ENCODE measurements at places on chromosomes 6 and 20. TPM values are rescaled to one million over a fixed set of nuclear protein-coding genes. Genes with fewer than 3 reads are reported as not detected.

DNA sequence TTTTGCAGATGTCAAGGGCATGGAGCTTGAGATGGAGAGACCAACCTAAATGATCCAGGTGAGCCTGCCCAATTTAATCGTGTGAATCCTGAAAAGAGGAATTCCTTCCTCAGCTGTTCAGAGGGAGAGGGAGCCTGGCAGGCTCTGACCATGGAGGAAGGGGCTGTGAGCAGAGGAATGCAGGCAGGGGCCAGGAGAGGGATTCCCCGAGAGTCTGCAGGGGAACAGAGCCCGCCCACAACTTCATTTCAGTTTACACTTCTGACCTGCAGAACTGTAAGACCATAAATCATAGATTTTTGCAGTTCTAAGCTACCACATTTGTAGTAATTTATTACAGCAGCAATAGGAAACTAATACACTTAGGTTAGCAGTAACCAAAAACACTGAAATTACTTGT lies 164.1 kb downstream of the TBXT start:
- DNase-seq = no peak

DNA sequence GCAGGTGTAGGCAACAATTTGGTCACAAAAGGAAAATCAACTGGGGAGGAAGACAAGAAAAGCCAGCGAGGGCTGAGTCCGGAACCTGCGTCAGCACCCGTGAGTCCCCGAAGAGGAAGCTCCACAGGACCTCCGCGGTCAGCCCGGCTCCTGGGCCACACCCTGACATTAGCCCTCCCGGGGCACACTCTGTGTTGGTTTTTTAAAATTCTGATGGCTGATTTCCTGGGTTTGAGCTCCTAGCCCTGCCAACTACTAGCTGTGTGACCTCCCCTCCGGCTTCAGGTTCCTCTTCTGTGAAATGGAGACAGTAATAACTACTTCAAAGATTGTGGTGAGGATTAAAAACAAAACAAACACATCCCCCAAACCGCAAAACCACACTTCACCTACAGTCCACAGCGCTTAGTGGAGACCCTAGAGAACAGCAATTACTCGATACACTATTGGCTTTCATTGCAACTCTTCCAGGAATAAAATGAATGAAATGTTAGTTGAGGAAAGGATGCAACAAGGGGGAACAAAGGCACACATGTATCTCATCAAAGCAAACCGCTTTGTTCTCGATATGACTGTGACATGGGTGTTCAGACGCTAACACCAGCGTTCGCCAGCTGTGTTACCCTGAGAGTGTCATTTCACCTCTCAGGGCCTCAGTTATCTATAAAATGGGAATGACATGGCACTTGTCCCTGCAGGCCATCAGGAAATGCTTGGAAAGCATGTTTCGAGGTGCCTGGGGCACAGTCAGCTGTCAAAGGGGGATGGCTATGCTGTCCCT lies 985 bp downstream of the ZBP1 start:
- peak; percentile 94 for DNase-seq

- no peak for DNase-seq
These were observed 9.6 kb downstream of the SLC18B1 start for GRCh38 chr6:132788658-132789395.

DNA sequence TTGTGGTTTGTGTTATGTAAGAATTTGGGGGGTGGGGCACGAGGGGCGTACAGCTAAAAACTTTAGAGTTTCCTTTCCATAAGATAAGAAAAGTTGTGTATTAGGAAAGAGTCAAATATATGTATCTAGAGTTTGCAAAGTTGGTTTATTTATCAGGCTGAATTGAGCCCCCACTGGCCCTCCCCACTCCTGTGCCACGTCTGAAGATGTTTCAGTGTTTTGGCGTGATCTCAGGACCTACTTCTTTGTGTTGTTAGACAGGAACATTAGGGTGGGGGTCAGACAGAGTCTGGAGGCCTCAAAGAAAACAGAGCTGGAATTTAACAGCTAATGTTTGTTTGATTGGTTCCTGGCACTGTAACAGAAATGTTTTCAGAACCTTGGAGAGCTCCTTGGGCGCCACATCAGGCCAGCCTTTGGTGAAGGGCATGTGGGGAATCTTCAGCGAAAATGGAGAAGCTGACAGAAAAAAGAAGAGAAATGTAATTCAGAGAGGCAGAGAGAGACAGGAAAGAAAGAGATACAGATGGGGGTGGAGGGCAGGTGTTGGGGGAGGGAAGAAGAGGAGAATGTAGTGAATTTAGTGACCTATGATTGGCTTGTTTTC lies 674 bp downstream of the NRSN1 start:
- DNase-seq = peak; percentile 42

The FOXS1 gene
- total RNA-seq = not detected

GRCh38 chr6:79862711-79863110 lies 84.6 kb downstream of the ELOVL4 start:
- no peak for DNase-seq

Measured in activated CD8-positive, alpha-beta memory T cell treated with anti-CD3 and anti-CD28 coated beads, Interleukin-2, amount 10 ng/mL, durations not matched to agents 7 days and 5 days (primary cell).